ENCODE measurements at places on chromosomes 12 and 14.

GRCh38 chr12:16553457-16553856 lies 52.5 kb downstream of the LMO3 start:
- H3K36me3 ChIP-seq: no peaks in the 10 kb centered on the region
- DNase-seq: no peak
- no peak overlapping the region for H3K4me3 ChIP-seq
- H3K4me1 ChIP-seq: no peaks in the 10 kb centered on the region
- H3K27ac ChIP-seq: no peak overlapping the region
- H3K27me3 ChIP-seq: no peaks in the 10 kb centered on the region

DNA sequence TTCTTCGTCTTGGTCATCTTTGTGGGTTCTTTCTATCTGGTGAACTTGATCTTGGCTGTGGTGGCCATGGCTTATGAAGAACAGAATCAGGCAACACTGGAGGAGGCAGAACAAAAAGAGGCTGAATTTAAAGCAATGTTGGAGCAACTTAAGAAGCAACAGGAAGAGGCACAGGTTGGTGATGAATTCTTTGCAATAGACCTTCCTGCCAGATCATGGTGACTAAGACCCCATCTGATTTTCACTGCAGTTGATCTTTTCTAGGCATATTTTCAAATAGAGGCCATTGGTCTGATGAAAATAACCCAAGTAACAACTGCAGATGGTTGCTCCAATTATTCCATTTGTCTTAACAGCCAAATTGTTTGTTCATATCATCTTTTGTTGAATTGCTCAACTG lies 114.4 kb downstream of the SCN8A start:
- H3K4me3 ChIP-seq: no peak overlapping the region
- H3K4me1 ChIP-seq: peaks cover 2% of the 10 kb centered on the region
- DNase-seq: no peak
- H3K27me3 ChIP-seq: no peaks in the 10 kb centered on the region
- H3K27ac ChIP-seq: no peak overlapping the region
- H3K36me3 ChIP-seq: peaks cover 3% of the 10 kb centered on the region

DNA sequence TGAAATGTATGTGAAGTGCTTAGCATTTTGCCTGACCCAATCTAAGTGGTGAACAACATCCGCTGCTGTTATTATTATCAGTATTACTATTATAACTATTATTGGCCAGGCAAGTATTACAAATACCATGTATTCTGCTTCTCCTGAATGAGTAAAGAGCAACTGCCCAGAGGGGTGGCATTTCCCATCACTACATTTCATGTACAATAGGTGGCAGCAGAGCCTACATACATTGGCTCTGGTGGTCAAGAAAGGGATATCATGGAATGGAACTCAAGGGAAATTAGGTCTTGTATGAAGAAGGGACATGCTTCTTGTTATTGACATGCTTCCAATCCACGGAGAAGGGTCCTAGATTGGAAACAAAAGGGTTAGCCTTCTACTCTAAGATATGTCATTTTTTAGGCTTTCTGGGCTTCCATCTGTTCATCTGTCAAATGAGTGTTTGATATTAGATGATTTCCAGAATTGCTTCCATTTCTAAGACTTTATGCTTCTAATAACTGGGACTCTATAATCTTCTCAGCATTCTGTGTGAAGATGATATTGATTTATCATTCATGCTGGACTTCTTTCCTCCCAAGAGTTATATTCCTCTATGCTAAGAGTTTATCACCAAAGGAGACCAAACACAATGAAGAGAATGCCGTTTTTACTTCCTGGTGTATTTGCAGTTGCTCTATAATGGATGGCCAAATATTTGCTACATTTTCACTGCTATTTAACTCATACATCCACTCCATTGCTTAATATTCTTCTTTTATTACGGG lies 239.1 kb downstream of the SSPN start:
- H3K36me3 ChIP-seq: peaks cover 4% of the 10 kb centered on the region
- no peak overlapping the region for H3K4me3 ChIP-seq
- H3K27ac ChIP-seq: no peak overlapping the region
- H3K4me1 ChIP-seq: no peaks in the 10 kb centered on the region
- DNase-seq: no peak

- DNase-seq: no peak
- H3K4me3 ChIP-seq: no peak overlapping the region
- peaks cover under 1% of the 10 kb centered on the region for H3K36me3 ChIP-seq
- H3K4me1 ChIP-seq: peaks cover 13% of the 10 kb centered on the region
Observed at GRCh38 chr12:49832836-49833421, 4.7 kb upstream of the NCKAP5L start.

DNA sequence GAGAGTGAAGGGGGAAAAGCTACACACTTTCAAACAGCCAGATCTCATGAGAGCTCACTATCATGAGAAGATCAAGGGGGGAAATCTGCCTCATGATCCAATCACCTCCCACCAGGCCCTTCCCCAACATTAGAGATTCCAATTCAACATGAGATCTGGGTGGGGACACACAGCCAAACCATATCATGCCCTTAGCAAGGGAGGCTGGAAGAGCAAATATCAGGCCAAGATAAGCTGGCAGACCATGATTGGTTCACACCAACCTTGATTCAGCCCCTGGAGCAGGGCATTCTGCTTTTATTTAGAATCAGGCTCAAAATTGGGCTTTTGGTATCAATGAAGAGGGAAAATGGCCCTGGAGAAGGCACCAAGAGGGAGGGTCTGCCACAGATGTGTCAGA lies 137.4 kb downstream of the PRKCH start:
- H3K36me3 ChIP-seq: peaks cover 68% of the 10 kb centered on the region
- H3K4me3 ChIP-seq: no peak overlapping the region
- no peaks in the 10 kb centered on the region for H3K27me3 ChIP-seq
- H3K4me1 ChIP-seq: peaks cover 74% of the 10 kb centered on the region
- DNase-seq: no peak
